Myocyte (in vitro differentiated cells): ENCODE measurements at places on chromosomes 1 and 21. TPM values are rescaled to one million over a fixed set of nuclear protein-coding genes. Genes with fewer than 3 reads are reported as not detected.

DNA sequence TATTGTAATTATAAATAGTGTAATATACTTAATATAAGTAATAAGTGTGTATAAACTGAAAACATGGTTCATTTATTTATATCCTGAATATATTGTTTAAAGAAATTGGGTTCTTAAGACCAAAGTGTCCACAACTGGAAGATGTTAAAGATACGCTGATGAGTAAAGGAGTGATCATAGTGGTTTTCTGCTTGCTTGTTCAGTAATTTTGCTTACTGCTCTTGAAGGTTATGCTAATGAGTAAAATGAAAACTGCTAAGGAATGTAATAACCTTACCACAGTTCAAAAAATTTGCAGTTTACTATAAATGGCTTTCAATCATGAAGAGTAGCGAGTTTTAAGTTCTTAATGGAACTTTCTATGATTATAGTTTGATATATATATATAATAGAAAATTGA is 22.0 kb downstream of the DONSON start:
- no peak for DNase-seq

DNA sequence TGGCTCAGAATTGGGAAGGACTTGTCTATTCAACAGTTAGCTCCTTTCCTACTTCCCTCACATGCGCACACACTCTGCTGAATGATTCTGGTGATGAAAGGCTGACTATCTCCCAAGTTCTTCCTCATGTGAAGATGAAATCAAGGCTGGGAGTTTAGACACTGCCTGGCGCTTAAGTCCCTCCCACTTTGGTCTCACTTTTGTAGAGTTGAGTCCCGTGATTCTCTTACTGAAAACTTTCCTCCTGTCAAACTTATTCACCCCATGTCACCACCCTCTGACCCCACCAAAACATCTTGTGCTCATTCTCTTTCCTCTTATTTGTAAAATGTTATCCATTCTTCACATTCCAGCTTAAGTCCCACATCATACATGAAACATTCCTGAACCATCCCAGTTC is 8.4 kb upstream of the MRPS6 start:
- DNase-seq, result peak; percentile 13

GJA9 gene
- total RNA-seq, result not detected in 2 replicates

LRRN2 gene
- total RNA-seq, result 0.13 TPM in 1 of 2 replicates, not detected in the other
